Activated CD8-positive, alpha-beta T cell treated with anti-CD3 and anti-CD28 coated beads for 36 hours (primary cell): ENCODE measurements at places on chromosomes 2 and 18.

DNA sequence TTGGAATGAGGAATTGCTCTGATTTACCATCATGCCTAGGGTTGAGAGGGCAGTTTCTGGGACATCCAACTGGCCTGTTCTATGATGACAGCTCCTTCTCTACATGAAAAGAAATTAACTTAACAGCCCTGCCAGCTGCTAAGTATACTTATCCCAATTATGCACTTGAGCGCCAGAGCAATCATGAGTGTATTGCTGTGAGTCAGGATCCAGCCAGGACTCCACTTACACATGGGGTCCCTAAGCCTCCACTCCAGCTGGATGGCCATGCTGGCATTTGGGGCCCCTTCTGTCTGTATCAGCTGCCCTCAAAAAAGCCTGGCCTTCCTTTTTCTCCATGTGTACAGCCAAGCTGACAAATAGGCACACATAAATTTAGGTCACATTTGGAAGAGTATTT is 481.9 kb downstream of the TMX3 start:
- DNase-seq = no peak

DNA sequence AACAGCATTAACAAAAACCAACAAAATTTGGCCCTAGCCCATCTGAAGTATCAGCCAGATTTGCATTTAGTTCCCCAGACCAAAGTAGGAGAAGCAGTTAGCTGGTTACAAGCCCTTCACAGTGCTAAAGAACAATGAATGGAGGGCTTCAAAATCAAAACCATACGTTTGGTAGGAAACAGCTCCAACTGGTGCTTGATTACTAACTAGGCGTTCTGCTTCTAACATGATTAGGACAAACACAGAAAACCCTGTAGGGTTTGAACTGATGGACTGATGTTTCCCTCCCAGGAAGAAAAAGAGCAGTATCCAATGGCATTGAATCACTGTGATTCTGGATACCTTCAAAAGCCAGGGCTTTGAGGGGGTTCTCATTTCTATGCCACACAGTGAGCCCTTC is 20.5 kb upstream of the STAT4 start:
- no peak for DNase-seq

- peak; percentile 59 for DNase-seq
Measured at GRCh38 chr18:62716619-62717168, 1.4 kb downstream of the PHLPP1 start.

DNA sequence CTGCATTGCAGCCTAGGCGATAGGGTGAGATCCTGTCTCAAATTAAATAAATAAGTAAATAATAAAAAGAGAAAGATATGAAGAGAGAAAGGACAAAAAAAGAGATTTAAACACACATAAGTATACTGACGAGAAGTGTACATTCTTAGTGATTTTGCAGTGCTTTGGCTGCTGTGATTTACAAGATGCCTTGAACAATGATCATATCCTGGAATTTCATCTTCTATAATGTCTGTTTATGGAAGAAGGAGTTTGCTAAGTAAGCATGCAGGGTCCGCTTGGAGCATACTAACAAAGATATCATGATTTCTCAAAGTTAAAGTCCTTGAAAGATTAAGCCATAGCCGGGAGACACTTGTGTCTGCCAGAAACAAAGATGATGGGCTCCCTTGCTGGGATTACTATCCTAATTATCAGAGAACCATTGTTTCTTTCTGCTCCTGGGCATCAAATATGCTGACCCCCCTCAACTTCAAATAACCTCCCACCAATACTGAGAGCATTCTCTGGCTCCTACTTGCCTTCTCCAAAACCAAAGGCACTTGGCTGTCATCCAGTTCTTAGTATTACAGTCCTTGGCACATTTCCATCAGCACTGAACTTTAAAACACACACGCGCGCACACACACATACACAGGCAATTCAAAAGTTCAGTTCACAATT is 47.5 kb upstream of the STAM2 start:
- peak; percentile 3 for DNase-seq

GRCh38 chr2:181639686-181640085 is 17.2 kb downstream of the CERKL start:
- no peak for DNase-seq

GRCh38 chr18:68234131-68234530 is 480.8 kb downstream of the TMX3 start:
- DNase-seq = no peak

DNA sequence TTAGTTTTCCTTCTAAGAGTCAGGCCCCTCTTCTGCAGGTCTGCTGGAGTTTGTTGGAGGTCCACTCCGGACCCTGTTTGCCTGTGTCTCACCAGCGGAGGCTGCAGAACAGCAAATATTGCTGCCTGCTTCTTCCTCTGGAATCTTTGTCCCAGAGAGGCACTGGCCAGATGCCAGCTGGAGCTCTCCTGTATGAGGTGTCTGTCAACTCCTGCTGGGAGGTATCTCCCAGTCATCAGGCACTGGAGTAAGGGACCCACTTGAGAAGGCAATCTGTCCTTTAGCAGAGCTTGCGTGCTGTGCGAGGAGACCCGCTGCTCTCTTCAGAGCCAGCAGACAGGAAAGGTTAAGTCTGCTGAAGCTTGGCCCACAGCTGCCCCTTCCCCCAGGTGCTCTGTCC is 4.8 kb downstream of the REG1B start:
- DNase-seq = no peak

GRCh38 chr18:6257950-6258349 is 156.8 kb downstream of the L3MBTL4 start:
- DNase-seq = no peak

GRCh38 chr2:113251118-113251517 is 27.6 kb downstream of the PAX8 start:
- peak; percentile 71 for DNase-seq
